ENCODE measurements at places on chromosomes 2 and 18. TPM values are rescaled to one million over a fixed set of nuclear protein-coding genes. Genes with fewer than 3 reads are reported as not detected.

Gene FOXD4L1
- total RNA-seq = 0.21 TPM

Gene CCBE1
- 1.2 TPM for total RNA-seq

Gene FSIP2
- total RNA-seq = 0.47 TPM

Gene CAPG
- total RNA-seq = 20.3 TPM

Gene LYPD6
- 0.50 TPM for total RNA-seq

DNA sequence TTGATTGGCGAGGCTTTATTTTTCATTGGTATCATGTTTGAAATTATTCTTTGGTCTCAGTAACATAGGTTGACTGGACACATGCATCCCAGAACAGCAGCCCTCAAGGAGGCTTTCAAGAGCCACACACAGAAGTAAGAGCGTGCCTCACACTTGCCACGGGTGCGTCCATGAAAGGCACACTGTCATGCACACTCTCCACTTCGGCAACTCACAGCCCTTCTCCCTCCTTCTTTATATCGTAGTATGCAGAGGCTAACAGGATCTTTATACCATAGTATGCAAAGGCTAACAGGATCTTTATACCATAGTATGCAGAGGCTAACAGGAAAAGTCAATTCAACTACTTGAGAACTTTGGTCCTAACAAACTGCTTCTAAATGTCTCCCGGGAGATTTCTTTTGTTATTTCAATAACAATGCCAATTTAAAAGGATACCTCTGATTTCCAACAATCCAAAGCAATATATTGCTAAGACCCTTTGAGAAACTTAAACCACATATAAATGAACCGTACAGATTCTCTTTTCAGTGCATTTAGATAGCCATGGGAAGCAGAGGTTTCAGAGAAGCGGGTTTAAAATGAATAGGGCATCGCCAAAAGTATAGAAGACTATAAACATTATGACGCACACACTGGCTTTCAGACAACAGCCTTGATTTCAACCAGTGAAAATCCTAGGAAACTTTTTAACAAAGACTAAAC lies 26.5 kb upstream of the ZNF516 start:
- DNase-seq = no peak

GRCh38 chr2:55839182-55839819 lies 84.3 kb downstream of the EFEMP1 start:
- no peak for DNase-seq

- no peak for DNase-seq
Observed at GRCh38 chr18:49340446-49340845, 120.0 kb downstream of the DYM start.
